Stimulated activated naive CD4-positive, alpha-beta T cell treated with Interleukin-2 at 50 U/mL for 16 hours (primary cell): ENCODE measurements at places on chromosomes 1 and 21.

DNA sequence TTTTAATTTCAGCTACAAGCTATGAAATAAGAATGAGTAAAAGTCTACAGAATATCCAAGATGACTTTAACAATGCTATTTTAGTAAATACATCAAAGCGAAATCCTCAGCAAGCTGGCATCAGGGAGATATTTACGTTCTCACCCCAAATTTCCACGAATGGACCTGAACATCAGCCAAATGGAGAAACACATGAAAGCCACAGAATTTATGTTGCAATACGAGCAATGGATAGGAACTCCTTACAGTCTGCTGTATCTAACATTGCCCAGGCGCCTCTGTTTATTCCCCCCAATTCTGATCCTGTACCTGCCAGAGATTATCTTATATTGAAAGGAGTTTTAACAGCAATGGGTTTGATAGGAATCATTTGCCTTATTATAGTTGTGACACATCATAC lies 13.7 kb upstream of the CLCA1 start:
- no peak for DNase-seq

GRCh38 chr1:229295745-229296144 lies 24.8 kb downstream of the RAB4A start:
- DNase-seq: no peak

GRCh38 chr1:119974013-119974412 lies 77.7 kb upstream of the ADAM30 start:
- no peak for DNase-seq

DNA sequence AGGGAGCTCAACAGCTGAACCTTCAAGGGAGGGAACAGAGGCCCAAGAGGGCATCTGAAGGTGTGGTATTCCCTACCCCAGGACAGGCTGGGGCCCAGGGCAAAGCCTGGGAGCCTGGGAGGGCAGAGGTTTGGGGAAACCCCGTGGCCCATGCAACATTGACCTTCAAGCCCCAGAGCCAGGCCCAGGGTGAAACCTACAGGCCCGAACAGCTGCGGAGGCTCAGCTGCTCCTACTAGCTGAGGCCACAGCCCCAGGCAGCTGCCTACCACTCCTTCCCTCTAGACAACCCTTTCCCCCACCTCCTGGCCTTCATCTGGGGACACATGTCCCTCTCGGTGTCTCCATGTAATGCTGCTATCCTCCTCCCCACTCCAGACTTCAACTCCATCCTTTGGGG lies 3.2 kb downstream of the LAD1 start:
- no peak for DNase-seq

DNA sequence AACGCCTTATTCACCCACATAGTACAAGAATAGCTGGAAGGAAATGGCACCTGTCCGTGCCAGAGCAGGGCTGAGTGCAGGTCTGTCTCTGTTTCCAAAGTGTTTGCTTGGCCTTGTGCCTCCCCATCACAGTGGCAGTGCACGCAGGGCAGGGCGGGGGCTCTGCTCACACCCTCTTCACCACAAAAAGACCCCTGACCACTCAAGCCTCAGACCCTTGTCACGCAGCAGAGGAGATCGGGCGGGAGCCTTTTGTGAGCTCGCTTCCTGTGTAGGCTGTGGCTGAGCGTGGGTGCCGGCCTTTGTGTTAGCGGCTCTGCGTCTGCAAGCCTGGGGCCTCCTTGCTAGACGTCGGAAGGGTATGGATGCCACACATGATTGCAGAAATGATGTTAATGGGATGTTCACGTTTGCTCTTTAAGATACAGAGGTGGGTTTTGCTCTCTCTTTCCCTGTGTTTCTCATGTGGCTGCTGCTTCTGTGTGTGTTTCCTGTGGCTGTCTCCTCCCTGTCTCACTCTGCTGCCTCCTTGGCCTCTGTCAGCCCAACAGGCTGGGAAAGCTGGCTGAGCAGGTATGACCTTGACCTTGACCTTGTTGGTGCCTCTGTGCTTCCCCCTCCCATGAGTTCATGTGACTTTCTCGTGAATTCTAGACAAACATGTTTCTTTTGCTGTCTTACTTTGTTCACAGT lies 45.4 kb downstream of the S100B start:
- DNase-seq: peak; percentile 58

DNA sequence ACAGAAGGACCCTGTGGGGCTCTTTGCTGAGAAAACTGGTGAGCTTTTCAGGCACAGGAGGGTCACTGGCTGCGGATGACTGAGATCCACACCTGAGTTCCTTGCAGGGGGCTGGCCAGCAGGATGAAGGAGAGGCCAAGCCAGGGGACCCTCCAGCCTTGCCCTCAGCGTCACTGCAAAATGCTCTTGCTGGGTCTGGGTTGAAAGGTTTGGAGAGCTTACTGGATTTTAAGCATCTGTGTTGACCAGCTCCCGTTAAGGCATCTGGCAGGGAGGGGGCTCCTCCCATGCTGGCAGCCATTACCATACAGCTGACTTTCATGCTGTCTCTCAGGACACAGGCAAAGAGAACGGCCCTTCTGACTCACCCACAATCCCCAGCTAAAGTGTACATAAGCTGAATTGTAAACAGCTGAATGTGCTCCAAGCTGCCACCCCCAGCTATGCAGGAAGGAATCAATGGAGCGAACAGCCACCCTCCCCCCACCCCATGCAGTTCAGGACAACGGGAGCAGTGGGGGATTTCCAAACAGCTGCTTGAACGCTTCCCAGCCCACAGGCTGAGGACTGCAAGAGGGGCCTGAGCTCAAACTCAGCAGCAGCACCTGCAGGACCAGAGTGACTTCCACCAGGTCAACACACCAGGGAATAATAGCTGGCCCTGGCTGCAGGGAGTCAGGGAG lies 21.3 kb upstream of the A3GALT2 start:
- no peak for DNase-seq
